ENCODE measurements at places on chromosomes 3 and 15.

GRCh38 chr3:18591120-18591519 lies 166.0 kb upstream of the SATB1 start:
- no peak for DNase-seq

DNA sequence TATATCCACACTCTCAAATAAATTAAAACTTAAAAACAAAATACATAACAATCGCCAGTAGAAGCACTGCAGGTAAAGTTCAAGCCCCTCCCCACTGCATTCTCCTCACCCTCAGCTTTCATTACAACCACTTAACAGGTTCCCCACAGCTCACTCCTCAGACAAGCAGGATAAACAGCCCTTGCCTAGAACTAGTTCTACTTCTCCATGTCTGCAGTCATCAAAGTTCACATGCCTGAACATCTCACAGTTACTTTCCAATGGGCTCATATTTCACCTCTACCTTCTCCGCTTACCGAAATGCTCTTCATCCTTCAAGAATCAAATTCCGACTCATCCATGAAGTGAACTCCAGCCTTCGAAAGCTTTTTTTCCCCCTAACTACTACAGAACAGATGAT lies 4.1 kb downstream of the YEATS2 start:
- DNase-seq: no peak

GRCh38 chr15:82624008-82624407 lies 23.2 kb downstream of the CPEB1 start:
- DNase-seq: no peak

DNA sequence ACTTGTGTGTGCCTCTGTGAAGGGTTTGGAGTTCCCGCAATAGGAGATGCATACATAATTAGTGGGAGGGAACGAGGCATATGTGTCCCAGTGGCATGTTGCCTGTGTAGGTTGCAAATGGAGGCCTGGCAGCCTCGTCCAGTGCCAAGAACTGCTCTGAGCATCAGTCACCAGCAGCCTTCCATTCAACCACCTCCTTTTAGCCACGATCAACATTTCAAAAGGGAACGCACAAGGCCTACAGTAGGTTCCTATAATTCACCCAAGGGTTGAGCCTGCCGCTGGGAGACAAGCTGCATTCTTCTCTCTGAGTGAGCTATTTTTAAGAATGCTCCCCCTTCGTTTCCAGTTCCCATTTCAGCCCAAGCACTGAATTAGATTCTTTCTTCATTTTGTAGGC lies 78.8 kb upstream of the CTNNB1 start:
- no peak for DNase-seq

- DNase-seq: no peak
Observed at GRCh38 chr3:173913397-173913796, 515.9 kb downstream of the NLGN1 start.

GRCh38 chr3:42590989-42591756 lies 513 bp downstream of the SS18L2 start:
- DNase-seq: no peak

- no peak for DNase-seq
Observed at GRCh38 chr15:94293411-94294402, 62.3 kb downstream of the MCTP2 start.

DNA sequence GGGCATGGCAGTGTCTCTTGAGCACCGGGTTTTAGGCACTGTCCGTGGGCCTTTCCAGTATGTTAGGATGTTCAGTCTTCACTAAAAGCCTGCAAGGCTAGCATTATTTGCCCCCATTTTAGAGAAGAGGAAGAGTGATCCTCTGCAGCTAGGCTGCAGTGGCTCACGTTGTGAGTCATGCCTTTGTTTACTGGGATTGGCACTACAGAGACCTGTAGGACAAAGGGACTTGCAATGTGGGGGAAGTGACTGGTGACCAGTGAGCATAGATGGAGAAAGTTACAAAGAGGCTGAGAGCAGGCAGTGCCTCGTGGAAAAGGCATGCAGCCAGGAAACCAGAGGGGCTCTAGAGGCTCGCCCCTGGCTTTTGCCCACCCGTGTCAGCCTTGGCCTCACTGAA lies 26.8 kb upstream of the CPNE9 start:
- DNase-seq: no peak

- no peak for DNase-seq
Observed at GRCh38 chr15:42239528-42240182, 31.6 kb upstream of the VPS39 start.

GRCh38 chr3:29164825-29165224 lies 116.0 kb upstream of the RBMS3 start:
- DNase-seq: no peak

DNA sequence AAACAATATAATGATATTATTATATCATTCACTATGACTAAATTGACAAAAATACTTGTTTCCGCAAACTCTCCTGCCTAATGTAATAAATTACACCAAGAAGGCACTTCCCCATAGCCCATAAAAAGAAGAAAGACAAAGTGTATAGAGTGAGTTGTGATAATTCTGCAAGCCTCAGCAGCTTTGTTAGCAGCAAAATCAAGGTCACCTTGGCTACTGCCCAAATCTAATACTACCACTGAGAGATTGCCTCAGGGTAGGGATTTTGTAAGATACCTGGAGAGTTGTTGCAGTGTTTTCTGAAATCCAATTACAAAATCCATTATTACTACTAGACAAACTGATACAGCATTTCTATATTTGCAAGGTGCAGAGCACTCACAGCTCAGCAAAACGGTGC lies 503.5 kb downstream of the FGF12 start:
- DNase-seq: no peak

- no peak for DNase-seq
Observed at GRCh38 chr15:69414701-69415167, 585 bp downstream of the KIF23 start.

All from NCI-H1694 treated with DMSO at 0.1 percent for 48 hours (cell line).